ENCODE measurements at places on chromosomes 5 and 9.

DNA sequence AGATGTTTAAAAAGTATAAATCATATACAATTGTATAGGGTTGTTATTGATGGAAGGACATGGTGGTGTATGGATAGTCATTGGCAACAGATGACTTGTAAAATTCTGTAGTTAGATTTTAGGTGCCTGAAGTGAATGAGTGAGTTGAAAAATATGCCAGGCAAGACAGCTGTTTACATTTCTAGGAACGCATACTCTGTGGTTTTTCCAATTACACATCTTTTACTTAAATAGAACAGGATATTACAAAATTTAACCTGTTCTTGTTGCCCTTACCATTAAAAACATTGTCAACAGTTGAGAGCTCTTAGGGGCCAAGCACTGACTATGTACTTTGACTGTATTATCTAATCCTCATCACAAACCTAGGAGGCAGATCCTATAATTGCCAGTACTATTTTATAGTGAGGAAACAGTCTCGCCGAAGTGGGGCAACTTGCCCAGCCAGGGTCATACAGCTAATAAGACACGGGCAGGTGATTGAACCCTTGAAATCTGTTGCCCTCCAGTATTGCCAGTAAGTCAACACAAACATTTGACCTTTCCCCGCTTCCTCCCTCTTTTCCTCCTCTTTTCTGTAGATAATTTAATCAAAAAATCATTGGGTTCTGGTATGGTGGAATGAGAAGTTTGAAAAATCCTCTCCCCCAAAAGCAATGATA is 88.6 kb downstream of the MACROH2A1 start:
- no peak for DNase-seq

DNA sequence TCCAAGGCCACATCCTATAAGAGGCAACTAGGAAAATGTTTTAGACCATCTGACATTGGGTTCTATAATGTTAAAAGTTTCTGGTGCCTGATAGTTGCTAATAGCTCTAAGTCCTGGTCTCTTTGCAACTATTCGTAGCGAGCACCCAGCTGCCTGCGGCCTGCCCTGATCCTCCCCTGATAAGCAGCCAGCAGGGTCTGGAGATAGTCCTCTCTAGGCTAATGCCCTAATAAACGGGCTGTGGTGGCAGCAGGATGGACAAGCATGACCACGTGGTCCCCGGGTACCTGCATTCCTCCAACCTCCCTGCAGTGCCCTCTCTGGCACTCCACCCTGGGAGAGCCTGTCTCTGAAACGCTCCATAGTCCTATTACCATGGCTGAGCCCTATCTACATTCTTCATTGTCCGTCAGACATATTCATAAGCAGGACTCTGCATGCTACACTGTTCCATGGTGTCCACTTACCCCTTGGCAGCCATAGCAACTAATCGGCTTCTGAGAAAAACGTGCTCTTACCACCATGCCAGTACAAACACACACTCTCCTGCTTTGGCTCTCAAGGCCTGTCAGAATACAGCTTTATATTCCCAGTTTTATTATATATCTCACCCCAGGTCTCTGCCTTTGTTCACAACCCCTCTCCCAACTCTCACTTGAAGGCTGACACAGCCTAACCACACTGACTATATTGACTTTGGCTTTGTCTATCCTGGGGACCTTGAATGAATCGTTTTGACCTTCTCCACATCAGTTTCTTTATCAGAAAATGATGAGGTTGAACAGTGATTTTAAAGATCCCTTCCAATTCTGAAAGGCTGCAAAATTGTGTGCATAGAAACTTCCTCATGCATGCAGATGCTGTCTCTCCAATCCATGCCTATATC is 49.9 kb upstream of the DAPK1 start:
- DNase-seq, result no peak

GRCh38 chr9:89256642-89257041 is 54.4 kb upstream of the CKS2 start:
- DNase-seq, result no peak

DNA sequence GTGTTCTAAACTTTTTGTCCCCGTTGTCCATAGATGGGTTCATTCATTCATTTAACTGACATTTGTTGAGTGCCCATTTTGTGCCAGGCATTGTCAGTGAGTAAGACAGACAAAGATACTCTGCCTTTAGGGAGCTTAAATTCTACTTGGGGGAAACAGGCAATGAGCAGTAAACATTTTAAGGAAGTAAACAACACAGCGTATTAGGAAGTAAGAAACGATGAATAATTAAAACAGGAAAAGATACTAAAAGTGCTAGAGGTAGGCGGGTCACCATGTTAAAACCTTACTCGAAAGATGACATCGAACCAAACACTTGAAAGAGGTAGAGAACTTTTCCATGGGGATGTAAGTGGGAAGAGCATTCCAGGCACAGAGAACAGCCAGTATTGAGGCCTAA is 5.5 kb upstream of the MAML1 start:
- no peak for DNase-seq

DNA sequence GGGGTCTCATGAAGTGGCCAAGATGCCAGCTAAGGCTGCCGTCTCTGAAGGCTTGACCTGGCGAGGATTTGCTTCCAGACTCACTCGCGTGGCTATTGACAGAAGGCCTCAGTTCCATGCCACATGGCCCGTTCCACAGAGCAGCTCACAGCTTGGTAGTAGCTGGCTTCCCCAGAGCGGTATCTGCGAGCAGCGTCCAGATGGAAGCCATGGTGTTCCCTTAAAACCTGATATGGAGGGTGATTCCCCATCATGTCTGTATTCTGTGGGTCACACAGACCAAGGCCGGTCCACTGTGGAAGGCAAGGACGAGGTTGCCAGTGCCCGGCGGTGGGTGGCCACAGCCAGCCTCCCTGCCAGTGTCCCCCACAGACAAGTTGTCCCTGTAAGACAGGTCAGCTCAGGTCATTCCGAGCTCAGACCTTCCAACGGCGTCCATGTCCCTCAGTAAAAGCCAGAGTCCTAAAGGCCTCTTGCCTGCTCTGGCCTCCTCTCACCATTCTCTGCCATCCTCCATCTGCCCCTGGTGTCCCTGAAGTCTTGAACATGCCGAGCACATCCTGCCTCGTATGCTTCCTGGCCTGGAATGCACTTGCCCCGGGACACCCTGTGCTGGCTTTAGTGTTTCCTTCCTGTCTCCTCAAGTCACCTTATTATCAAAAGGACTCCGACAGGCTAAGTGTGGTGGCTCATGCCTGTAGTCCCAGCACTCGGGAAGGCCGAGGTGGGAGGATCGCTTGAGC is 61.3 kb upstream of the LRRTM2 start:
- peak; percentile 63 for DNase-seq

DNA sequence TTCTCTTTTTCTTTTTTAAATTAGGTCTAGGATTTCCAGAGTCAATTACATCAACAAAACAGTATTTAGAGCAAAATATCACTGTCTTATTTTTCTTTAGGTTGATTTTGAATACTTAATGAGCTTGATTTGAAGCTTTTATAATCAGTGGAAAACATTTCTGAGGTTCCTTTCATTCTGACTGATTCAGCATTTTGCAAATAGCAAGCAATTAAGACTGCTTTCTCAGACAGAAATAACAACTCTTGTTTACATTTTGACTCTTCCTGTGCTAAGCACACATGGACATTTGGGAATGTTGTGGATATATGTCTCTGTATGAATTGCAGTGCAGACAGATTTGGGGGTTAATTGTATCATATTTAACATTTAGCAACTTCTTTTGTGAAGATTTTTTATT is 22.2 kb upstream of the MCCC2 start:
- no peak for DNase-seq

GRCh38 chr5:139064613-139065012 is 133.6 kb downstream of the SIL1 start:
- DNase-seq, result peak; percentile 29

DNA sequence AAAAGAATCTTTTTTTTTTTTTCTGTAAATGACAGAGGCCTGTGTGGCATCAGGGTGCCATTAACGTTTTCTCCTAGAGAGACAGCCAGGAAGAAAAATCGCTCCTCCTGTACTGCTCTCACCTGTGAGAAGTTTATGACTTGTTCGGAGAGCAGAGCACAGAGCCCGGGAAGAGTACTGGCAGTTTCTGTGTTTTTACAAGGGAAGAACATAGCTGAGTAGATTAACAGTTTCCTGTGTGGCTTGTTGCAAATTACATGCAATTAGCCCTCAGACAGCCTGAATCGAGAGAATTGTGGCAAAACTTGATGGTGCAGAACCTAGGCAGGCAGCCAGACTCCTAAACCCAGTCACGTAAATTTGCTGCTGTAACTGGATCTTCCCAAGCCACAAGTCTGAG is 32.1 kb downstream of the PRKACG start:
- no peak for DNase-seq

DNA sequence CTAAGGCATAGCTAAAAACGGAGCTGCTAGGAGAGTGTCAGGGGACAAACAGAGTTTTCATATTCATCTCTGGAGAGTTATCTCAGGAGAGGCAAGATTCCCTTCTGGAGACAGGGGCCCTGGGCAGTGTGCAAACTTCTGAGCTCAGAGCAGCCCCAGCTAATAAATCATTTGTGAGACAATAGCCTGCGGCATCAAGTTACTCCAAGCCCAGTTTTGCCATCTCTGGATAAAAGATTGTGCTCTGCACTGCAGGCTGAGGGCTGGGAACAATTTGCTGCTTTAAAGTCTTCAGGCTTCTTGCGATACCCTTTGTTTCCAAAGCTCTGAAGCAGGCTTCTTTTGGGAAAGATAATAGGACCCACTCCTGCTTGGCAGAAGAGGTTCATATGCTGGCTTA is 164.3 kb upstream of the BRINP1 start:
- no peak for DNase-seq

- DNase-seq, result no peak
Measured at GRCh38 chr5:58681943-58682342, 99.1 kb downstream of the RAB3C start.

DNA sequence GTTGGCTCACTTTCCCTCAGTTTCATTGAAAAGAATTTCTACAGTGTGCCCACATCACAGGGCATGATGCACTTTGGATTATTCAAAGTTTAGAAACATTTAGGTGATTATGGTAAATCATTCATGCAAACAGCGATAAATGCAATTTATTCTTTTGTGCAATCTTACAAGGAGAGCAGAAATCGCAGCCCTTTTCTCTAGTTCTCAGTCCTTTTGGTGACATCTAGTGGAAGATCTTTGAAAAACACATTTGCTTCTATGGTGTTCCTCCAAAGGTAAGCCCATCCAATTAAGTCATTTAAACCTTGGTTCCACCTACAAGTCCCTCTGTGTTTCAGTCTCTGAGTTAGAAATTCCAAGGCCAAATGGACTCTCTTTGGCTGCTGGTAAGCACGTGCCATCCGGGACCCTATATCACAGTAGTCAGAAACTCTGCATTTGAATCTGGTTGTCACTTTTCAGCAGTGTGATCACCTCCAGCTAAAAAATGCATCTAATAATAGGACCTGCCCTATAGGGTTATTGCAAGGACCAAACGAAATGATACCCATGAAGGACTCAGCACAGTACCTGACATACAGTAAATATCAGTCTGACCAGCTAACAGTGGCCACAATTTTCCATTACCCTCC is 66.4 kb downstream of the MACROH2A1 start:
- DNase-seq, result no peak

DNA sequence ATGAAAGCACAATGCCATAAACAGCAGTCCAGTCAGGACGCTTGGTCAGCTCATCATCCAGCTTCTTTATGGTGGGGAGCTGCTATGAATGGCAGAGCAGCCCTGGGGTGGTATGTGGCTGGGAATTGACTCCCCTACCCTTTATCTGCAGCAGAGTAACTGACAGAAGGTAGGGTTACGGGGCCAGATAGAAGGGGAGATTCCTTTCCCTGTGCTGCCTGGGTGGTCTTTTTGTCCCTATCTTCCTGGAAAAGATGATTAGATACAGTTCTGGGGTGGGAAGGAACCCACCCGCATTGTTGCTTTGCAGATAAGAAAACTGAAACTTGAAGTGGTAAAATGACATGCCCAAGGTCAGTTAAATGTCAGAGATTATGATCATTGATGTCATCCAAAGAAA is 405.5 kb downstream of the ARHGEF28 start:
- DNase-seq, result no peak

- no peak for DNase-seq
Measured at GRCh38 chr5:169408731-169409130, 107.8 kb upstream of the SLIT3 start.

DNA sequence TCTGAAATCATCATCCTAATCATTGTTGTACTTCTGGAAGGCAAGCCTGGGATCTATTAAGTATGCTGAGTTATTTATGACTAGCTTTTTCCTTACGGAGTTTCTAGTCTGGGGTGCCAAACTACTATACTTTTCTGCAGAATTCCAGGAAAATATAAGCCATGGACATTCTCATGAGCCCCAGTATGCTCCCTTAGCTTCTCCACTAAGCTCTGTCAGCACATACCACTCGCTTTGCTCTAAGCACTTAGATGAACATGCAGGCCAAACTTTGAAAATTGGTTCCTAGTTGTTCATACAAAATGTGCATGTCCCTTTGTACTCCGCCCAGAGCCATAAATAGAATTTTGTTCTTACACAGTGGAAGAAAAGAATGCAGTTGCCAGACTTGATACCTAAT is 284.6 kb downstream of the ARRDC3 start:
- DNase-seq, result no peak

GRCh38 chr5:168851902-168852321 is 272.7 kb upstream of the PANK3 start:
- no peak for DNase-seq

DNA sequence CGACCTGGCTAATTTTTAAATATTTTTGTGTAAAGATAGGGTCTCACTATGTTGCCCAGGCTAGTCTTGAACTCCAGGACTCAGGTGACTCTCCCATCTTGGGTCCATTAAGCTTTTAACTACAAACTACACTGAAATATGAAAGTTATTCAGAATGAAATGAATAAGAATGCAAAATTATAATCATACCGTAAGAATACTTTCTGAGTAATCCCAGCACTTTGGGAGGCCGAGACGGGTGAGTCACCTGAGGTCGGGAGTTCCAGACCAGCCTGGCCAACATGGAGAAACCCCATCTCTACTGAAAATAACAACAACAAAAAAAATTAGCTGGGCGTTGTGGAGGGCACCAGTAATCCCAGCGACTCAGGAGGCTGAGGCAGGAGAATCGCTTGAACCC is 1.1 kb upstream of the ORM1 start:
- DNase-seq, result no peak

- no peak for DNase-seq
Measured at GRCh38 chr9:129136446-129137035, 25.3 kb downstream of the PTPA start.

- DNase-seq, result no peak
Measured at GRCh38 chr5:14138608-14139540, 4.3 kb upstream of the TRIO start.

- no peak for DNase-seq
Measured at GRCh38 chr5:73496984-73497457, 1.2 kb upstream of the BTF3 start.

GRCh38 chr5:139150367-139150999 is 47.7 kb downstream of the SIL1 start:
- DNase-seq, result no peak

DNA sequence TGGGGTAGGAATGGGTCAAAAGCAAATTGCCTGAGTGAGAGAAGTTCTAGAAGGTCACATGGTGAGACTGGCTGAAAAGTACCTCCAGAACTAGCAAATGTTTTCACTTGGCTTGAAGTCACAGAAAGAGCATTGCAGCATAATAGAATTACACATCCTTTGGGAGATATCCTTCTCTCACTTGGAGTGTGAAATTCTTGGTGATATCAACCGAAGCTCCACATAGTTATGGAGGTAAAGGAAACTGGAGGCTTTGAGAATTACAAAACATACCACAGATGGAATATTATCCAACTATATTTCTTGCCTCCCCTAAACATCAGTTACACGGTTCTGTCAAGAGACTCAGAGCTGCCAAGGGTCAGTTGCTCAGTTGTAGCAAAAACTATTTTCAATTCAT is 182.4 kb downstream of the SEMA5A start:
- DNase-seq, result no peak
